ENCODE measurements at places on chromosomes 16 and 17.
A peak's percentile ranks its signal among the peaks of the same experiment; 100 is the strongest.

- DNase-seq: no peak
Observed at GRCh38 chr16:12752159-12752558, 51.5 kb downstream of the CPPED1 start.

GRCh38 chr17:4818276-4818675 is 11.3 kb downstream of the PLD2 start:
- no peak for DNase-seq

DNA sequence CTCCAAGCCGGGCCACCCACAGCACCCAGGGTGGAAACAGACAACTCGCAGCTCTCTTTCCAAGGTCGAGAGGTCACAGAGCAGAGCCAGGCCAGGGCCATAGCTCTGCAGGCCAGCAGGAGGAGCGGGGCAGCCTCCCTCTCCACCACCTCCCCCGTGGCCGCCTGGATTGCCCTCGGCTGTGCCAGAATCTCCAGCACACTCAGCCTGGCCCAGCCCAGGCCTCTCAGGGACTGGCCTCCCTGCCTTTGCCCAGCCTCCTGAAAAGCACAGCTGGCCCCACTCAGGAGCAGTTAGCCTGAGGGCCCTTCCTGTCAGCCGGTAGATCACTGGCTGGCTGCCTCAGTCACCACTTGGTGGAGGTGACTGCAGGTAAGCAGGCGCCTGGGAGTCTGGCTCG is 85.8 kb upstream of the SEC14L1 start:
- no peak for DNase-seq

- DNase-seq: peak; percentile 63
Observed at GRCh38 chr17:27353461-27354050, 59.6 kb downstream of the WSB1 start.

GRCh38 chr17:71762526-71762925 is 358.3 kb upstream of the SOX9 start:
- no peak for DNase-seq

GRCh38 chr17:73465130-73465952 is 153.5 kb upstream of the CDC42EP4 start:
- no peak for DNase-seq

DNA sequence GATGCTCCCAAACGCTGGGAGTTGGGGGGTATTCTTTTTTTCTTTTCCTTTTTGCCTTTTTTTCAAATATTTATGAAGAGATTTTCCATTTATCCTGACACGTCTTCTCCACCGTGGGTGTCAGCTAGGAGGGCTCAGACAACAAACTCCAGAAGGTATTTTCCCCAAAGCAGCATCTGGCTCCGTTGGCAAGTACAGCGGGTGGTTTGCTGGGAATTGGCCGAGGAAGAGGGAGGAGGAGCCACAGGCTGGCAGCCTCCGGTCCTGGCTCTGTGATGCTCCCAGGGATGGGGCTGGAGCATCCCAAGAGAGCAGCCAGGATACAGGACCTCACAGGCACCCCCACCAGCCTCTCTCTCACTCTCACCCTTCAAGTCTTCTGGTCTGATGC is 10.9 kb upstream of the CACNG4 start:
- DNase-seq: no peak

- no peak for DNase-seq
Observed at GRCh38 chr16:29821643-29822115, 1.4 kb downstream of the MVP start.

DNA sequence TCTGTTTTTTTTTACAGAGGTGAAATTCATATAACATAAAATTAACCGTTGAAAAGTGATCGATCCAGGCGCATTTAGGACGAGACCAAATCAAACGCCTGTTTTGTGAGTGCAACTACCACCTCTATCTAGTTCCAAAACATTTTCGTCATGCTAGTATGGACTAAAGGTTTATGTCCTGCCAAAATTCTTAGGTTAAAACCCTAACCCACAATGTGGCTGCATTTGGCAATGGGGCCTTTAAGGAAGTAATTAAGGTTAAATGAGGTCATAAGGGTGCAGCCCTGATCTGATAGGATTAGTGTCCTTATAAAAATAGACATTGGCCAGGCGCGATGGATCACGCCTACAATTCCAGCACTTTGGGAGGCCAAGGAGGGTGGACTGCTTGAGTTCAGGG is 32.8 kb upstream of the RCVRN start:
- DNase-seq: no peak

- no peak for DNase-seq
Observed at GRCh38 chr17:60491771-60492170, 34.3 kb downstream of the APPBP2 start.

GRCh38 chr16:1345651-1346421 is 5.8 kb downstream of the TSR3 start:
- DNase-seq: no peak

GRCh38 chr17:45971698-45972141 is 27.3 kb upstream of the STH start:
- DNase-seq: no peak

DNA sequence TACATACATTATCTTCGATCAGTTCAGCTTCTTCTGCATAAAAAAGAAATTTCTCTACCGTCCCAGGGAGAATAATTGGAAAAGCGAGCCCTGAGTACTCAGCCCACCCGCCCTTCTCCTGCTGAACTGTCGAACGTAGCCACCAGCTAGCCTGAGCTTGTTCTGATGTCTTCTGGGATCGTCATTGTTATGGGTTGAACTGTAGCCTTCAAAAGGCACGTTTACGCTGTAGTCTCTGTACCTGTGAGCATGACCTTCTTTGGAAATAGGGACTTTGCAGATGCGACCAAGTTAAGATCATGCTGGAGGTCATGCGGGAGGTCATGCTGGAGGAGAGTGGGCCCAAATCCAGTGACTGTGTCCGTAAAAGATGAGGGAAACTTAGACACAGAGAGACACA is 86.2 kb downstream of the CMIP start:
- DNase-seq: no peak

DNA sequence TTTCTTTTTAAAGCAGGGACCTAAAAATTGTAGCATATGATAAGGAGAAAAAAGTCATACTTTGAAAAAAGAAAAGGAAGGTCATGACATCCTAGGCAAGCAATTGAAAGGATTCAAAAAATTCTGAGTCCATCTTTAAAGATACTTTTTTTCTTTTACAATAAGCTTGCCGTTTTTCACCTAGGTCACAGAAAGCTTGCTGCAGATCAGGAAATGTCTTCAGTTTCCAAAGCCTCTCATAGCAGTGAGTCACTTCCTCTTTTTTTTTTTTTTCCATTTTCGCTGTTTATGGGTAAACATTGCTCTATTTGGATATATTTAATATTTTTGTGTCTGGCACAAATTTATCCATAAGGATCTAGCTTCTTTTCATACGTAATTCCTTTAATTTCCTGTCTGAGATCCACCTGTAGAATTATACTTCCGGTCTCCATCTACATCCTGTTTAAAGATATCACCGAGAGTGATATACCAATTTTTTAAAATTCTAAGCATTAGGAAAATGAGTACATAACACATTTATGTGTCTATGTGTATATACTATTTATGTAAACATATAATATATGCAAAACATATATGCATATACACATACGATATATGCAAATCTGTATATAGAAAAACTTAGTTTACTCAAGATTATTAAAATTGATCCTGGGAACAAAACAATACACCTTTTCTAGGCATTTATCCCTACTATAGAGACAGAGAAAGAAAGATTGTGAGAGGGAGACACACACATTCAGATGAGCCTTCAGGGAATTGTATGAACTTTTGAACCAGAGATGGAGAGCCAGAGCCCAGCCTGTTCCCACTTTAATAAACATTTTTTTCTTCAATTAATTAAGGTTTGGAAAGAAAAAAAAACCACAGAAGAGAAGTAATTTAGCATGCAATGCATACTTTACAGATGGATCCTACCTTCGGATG is 134.4 kb downstream of the SKAP1 start:
- DNase-seq: no peak

- DNase-seq: no peak
Observed at GRCh38 chr16:87527055-87527724, 34.4 kb upstream of the ZCCHC14 start.

Data from HS-27A (cell line).